NCI-H1694 treated with DMSO at 0.1 percent for 48 hours (cell line): ENCODE measurements at places on chromosomes 4 and X.

GRCh38 chr4:80302616-80303223 is 32.8 kb upstream of the CFAP299 start:
- DNase-seq = no peak

DNA sequence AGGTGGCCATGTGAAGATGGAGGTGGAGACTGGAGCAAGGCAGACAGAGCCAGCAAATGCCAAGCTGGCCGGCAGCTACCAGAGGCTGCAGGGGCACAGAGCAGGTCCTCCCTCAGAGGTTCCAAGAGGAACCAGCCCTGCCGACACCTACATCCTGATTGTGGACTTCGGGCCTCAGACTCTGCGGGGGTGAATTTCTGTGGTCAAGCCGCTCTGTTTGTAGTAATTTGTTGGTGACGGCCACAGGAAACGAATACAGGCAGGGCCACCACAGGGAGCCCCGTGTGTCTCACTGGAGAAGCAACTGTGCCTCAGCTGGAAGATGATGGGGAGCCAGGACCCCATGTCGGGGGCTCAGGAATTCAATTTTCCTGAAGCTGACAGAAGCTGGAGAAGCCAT is 28.3 kb downstream of the ZFYVE28 start:
- DNase-seq = no peak

DNA sequence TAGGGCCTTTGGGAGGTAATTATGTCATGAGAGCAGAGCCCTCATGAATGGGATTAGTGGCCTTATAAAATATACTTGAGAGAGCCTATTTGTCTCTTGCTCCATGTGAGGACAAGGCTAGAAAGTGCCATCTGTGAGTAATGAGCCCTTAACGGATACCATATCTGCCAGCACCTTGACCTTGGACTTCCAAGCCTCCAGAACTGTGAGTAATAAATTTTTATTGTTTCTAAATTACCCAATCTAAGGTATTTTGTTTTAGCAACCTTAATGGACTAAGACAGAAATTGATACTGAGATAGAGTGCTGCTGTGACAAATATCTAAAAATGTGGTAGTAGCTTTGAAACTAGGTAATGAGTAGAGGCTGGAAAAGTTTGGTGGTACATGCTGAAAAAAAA is 285.0 kb upstream of the DIPK2B start:
- DNase-seq = no peak

DNA sequence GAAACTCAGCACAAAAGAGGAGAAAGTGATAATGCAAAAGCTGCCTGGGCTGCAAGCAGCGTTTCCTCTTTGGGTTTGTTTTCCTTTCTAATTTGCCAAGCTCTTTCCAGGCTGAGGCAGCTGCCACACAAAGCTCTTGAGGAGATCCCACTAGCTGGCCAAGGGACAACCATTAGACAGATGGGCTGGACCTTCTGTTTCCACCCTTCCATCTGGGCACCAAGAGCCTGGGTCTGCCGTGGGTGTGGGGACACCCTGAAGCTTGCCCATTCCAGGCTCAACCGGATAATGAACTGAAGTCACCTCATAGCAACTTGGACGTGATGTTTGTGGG is 194.6 kb upstream of the C1QTNF7 start:
- no peak for DNase-seq

GRCh38 chr4:8732681-8733243 is 138.9 kb downstream of the HMX1 start:
- no peak for DNase-seq

- DNase-seq = no peak
These were observed 139.7 kb downstream of the CFAP299 start for GRCh38 chr4:80475236-80475635.

DNA sequence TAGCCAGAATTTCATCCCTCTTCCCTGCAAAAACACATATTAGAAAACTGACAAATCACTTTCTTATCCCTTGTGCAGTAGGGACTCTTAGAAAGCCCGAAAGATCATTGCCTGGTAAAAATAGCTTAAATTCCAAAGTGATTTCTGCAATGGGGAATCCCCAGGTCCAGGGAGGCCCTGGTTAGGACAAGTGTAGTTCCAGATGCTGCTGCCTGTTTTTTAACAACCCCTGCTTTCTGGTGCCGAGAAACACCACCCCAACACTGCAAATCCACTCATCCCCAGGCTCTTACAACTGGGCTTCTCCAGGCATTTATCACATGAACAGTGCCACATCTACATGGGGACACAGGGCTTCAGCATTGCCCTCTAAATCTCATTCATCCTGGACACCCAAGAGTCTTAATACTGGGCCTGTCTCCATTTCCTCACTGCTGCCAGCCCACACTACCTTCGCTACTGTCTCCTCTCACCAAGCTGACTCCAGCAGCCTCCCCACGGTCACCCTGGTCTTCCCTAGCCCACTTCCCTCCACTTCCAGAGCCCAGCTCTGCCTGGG is 112.2 kb upstream of the PSAPL1 start:
- DNase-seq = peak; percentile 13

DNA sequence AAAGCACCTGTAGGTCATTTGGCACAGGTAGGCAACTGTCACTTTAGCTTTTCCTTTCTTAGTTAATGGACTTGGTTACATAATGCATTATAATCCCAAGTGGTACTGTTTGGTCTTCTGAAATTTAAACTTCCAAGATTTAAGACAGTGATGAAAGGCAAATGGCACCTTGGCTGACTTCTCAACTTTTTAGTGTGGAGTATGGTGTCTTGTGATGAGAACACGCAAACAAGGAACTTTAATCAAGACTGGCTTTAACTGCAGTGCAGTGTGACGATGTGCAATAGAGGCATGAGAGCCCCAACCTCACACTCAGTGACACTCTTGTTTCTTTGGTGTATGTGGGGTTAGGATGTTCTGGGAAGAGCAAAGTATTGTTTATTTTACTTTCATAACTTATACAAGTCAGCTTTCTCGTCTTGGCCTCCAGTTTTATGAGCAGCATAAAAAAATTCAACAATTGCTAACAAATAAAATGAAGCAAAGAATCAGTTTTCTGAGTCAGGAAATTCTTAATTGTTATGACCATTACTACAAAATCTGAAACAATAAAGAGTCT is 171.9 kb downstream of the MAD2L1 start:
- no peak for DNase-seq

DNA sequence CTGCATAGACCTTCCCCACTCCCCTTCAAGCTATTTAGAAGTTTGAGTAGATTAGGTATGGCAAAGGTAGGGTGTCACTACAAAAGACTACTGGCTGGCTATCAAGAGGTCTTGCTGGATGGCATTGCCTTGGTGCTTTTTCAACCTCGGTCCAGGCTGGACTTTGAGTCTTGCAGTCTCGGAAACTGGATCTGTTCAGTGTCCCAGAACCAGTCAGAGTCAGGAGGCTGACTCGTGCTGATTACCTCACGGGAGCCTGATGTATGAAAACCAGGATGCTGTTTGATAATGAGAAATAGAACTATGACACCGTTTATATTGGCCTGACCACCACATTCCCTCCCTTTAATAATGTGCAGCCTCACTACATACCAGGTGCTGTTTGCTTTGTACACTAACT is 2.7 kb upstream of the PHKA1 start:
- no peak for DNase-seq

- no peak for DNase-seq
These were observed 307.2 kb downstream of the DACH2 start for GRCh38 chrX:86455495-86455894.

GRCh38 chrX:729583-730409 is 99.2 kb downstream of the SHOX start:
- DNase-seq = no peak

DNA sequence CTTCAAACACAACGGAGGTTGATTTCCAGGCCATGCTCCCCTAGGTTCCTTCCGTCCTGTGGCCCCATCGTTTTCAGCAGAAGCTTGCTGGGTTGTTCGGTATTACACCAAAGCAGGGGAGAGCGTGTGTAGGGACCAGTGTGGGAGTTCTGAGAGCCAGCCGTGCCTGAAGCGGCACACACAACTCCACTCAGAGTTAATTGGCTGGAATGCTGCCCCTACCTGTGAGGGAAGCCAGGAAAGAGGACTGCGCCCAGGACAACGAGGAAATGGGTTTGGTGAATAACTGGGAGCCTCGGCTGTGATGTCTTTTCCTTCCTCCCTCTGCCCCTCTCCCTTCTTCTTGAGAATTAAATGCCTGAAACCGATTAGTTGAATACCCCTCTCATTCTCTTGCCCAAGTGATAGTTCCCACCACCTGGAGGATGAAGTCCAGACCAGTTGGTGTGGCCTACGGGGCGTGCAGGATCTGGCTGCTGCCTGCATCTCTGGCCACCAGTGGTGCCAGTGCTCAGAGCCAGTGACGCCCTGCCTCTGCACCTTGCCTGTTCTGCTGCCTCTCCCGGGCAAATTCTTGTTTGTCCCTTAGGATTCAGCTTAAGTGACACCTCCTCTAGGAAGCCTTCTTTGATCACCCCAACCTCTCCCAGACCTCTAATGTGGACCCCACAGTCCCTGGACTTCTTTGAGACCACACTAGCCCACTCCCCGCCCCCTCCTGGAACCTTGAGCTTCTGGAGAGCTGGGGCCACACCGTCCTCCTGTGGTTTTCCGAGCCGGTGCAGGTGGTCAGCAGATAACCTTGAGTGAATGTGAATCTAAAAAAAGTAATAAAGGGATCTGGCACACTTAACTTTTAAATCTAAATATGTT is 33.6 kb downstream of the TBC1D14 start:
- no peak for DNase-seq

DNA sequence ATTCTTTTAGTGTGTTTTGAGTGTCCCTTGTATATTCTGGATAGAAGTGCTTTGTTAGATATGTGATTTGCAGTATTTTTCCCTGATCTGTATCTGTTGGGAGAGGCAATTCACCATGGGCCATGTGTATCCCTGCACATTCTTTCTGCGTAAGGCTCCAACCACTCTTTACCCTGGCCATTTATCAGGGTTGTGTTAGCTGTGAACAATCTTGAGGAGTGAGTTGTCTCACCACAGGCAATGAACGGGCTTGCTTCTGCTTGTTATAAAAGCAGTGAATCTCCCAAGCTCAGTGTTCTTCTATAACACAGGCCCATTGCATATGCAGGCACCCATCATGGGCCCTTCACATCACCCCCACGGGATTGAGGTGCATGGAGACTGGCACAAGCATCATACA is 18.9 kb upstream of the SMIM10 start:
- DNase-seq = no peak

GRCh38 chr4:178963446-178964045 is 1521.3 kb upstream of the AGA start:
- DNase-seq = no peak

DNA sequence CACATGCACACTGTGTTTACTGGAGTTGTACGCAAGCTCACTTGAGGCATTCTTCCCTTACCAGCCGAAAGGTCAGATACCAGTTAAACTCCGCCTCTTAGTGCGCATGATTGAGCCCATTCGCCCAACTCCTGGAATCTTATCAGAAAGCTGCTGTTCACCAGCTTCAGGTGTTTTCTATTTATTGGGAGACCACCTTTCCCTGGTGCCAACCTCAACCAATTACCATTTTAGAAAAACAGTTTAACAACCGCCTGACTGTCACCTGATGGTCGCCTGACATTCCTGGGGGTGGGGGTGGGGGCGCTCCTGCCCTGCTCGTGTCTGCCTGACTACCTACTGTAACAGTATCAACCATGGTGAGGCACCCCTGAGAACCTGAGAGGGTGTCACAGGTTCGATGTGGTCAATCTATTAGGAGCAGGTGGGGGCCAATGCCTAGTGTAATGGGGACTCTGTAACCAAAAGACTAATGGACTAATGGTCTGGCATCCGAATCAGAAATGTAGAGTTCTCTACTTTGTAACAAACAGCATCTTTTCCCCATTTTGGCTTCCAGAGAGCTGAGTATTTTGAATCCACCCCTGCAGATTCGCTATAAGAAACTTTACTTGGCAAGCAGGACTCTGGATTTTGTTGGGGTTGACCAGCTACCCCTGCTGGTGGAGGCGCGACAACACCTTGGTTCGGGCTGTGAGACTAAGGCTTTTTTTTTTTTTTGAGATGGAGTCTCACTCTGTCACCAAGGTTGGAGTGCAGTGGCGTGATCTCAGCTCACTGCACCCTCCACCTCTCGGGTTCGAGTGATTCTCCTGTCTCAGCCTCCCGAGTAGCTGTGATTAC is 58.2 kb upstream of the ZNF157 start:
- DNase-seq = peak; percentile 65

- DNase-seq = no peak
These were observed 356.7 kb downstream of the ARHGAP24 start for GRCh38 chr4:85831647-85832046.

DNA sequence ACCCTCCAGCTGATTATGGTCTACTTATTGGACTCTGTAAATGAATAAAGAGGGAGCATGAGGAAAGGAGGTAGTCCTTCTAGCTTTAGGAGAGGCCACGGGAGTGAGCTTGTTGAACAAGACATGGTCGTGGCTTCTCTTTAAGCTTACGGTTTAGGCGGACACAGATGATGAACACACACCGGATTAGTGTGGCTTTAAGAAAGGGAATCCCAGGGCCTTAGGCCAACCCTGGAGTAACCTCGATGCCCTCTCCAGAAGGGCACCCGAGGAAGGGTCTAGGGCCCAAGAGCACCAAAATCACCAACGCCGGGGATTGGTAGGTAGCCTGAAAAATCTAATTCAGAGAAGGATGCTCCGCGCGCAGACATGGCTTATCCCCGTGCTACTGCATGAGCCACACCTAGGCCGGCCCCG is 39.4 kb downstream of the ERVMER34-1 start:
- no peak for DNase-seq

DNA sequence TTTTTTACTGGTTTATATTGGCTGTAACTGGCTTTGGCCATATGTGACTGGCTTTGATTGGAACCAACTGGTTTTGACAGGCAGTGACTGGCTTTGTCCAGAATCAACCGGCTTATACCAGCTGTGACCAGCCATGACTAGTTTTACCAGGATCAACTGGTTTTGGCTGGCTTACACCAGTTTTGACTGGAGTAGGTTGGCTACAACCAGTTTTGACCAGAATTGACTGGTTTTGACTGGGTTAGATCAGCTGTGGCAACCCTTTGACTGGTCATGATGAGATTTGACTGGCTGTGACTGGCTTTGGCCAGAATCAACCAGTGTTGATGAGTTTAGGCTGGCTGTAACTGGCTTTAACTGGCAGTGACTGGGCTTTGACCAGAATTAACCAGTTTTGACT is 169.2 kb upstream of the AMOT start:
- DNase-seq = no peak

- no peak for DNase-seq
These were observed 12.9 kb upstream of the MAOA start for GRCh38 chrX:43643201-43643600.

- no peak for DNase-seq
These were observed 203.6 kb upstream of the AGTR2 start for GRCh38 chrX:115966920-115967319.

DNA sequence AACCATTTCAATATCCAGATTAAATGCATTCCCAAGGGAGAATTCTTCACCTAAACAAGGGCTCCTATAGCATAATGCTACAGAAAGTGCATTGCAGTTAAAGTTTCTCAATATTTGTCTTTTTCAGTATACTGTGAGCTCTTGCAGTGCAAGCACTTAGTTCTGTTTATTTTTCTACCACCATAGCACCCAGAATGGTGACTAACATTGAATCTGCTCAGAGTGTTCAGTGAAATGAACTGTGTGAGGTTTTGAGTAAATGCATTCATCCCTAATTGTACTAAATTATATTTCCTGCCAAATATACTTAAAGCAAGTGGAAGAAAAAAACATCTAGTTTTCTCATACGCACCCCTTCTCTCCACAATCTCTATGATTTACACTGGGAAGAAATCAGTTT is 383.9 kb downstream of the PCDH7 start:
- no peak for DNase-seq
